ENCODE measurements at places on chromosomes 1 and 21.

DNA sequence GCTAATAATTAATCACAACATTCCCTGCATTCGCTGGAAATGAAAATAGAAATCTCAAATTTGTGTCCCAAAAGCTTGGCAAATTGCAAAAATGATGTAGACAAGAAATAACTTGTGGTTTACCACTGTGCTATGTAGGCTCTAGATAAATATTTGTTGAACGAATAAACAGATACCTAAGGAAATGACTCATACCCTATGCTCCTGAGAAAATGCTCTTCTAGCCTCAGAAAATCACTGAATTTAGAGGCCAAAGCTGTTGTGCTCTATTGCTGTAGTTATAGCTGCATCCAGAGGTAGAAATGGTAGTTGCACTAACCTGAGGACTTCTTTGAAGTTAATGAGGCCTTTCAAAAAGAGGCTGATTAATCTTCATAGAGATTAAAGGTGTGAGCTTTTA lies 142.0 kb upstream of the ZNHIT6 start:
- no peak for DNase-seq

- no peak for DNase-seq
Measured at GRCh38 chr1:33042831-33043230, 6.1 kb upstream of the AK2 start.

GRCh38 chr21:32143241-32143939 lies 135.5 kb downstream of the MIS18A start:
- DNase-seq, result no peak

- DNase-seq, result no peak
Measured at GRCh38 chr1:192443616-192444015, 126.8 kb downstream of the RGS21 start.

DNA sequence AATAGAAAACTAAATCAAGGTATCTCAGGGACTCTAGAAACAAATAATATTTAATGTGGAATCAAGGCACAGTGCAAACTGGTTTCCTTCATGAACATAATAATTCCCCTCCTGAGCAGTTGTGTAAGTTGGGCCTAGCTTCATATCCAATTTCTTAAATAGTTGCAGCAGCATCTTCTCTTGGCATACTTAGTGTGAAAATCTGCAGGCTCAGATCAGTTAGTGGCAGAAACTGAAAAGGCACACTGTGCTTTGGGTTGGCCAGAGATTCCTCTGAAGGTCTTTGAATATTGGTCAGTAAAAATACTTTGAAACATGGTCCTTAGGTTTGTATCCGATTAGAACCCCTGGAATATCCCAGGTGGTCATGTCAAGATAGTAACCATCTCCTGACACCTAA lies 52.5 kb downstream of the CHRM3 start:
- no peak for DNase-seq

- DNase-seq, result no peak
Measured at GRCh38 chr21:32278103-32278502, 746 bp downstream of the MIS18A start.

DNA sequence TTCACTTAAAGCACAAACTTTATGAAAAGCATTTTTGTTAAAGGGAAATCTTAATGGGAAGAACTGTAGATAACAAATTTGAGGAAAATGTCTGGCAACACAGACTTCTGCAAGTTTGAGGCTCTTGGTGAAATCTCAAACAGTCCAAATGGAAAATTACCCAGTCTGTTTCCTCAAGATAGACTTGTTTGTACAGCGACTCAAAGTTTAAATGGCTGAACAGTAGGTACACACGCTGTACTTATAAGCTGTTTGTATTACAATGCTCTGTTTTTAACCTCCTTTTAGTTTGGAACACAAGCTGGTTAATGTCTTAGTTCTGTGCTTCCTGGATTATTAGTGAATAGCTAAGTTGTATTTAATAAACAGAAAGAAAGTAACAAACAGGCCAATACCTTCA lies 217.1 kb downstream of the NFIA start:
- DNase-seq, result no peak

DNA sequence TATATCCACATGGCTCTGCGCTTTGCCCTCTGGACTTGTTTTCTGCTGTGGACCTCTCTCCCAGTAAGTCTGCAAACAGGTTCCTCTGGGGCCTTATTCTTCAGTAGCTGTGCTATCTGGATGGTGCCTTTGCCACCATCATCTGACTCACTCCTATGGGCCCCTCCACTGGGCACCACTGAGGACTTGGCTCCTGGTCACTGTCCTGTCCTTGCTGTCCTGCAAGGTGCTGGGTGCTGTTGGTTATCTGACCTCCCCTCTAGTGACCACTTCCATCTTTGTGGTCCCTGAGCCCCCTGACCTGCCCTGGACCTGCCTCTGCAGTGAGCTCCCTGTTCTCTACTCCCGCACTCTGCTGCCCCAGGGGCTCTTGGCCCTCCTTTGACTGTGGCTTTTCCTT lies 6.7 kb downstream of the CNIH3 start:
- DNase-seq, result no peak

DNA sequence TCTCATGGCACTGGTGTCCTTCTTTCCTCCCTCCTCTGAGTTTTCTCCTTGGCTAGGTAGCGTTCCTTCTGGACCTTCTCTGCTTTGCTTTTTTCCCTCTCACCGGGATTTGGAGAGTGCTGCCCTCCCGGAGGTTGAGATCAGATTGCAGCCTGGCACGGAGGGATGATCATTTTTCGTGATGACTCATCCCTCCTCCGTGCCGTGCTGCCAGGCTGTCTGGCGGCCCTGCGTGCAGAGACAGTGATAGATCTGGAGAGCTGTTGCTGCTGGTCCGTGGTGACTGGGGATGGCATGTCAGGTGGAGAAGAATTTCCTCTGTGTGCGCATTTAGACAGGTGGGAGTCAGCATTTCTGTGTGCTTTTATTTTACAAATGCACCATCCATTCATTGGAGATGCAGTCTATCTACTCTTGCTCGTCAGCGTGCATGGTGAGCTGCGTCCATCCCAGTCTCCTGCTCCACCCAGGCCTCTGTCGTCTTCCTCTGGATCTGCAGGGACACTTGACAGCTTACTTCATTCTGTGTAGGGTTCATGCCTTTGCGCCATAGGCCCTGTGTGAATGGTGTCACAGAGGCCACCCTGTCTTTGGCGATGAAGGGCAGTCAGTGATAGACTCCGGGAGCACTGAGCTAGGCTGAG lies 104.4 kb downstream of the PCBP3 start:
- no peak for DNase-seq

- DNase-seq, result no peak
Measured at GRCh38 chr1:210786546-210786945, 347.4 kb downstream of the KCNH1 start.

GRCh38 chr1:58726581-58726980 lies 26.7 kb upstream of the MYSM1 start:
- DNase-seq, result no peak

DNA sequence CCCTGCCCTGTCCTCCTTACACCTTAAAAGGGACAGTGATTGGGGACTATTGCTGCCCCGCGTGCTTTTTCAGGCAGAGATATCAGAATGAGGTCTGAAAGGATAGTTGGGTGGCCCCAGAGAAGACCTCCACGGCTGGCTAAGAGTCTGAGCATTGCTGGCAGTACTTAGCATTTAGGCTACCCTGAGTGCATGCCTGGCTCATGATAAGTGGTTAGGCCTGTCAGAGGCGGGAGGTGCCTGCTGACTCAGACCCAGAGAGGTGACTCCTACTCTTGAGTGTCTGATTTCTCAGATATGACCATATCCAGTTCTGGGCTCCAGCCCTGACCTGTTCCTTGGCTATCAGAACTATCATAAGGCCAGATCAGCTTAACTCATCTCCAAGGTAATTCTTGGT lies 213.7 kb downstream of the PBX1 start:
- no peak for DNase-seq

DNA sequence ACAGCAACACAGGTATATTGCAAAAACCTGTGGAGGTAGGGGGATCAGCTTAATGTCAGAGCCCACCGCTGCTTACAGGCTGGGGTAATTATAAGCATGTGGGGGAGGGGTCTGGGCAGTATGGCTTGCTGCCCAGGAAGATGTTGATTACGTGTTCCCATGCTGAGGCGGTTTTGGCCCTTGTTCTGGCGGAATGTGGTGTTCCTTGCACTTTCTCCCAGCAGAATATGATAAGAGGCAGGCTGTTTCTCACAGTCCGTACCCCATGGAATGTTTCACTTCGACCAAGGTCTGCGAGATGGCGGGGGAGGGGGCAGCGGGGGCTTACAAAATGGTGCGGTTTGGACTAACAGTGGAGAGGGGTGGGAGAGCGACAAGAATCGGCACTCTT lies 9.8 kb upstream of the HPCAL4 start:
- no peak for DNase-seq

DNA sequence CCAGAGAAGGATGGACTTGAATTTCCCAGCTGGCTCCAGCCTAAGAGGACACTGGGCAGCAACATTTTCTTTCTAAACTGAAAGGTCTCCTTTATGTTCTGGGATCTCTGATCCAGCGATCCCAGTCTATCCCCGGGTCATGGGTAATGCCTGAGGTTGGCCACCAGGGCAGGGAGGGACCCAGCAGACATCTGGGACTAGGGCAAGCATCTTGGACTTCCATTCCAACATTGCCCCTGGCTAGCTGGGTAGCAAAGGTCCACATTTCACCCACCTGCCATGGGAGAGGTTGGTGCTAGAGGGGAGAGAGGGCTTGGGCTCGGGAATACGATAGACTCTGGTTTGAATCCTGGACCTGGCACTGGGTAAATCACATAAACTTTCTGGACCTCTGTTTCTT lies 84.6 kb downstream of the LRRN2 start:
- DNase-seq, result no peak

GRCh38 chr1:57118948-57119603 lies 153.3 kb upstream of the C8B start:
- no peak for DNase-seq

DNA sequence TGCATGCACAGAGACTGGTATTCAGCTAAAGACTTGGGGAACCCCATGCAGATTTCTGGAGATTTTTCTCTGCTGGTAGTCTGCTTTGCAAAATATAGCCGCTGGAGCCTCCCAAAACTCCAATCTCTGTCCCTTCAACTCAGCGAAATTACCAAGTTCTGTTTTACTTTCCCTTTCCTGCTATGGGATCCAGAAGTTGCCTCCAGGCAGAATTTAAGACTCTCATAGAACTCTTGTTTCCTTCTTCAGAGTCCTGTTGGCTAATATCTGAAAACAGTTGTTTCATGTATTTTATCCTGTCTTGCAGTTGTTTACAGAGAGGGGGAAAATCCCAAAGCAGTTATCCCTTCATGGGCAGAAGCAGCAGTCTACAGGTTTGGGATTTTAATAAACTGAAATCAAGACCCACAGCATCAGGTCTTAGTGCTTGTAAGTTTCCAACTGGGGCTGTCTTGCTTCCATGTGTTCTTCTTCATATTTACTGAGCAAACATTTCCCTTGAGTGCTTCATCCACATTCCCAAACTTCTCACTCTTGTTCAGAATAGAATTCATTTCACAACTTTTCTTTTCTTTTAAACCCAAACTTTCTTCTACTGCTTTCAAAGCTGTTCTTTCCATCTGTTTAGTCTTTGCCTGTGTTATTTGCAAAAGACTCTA lies 221.3 kb upstream of the DMRTA2 start:
- DNase-seq, result no peak

GRCh38 chr1:245311887-245312536 lies 157.2 kb downstream of the KIF26B start:
- no peak for DNase-seq

GRCh38 chr1:114468710-114469468 lies 42.1 kb downstream of the TRIM33 start:
- no peak for DNase-seq

GRCh38 chr21:35127026-35127425 lies 77.9 kb upstream of the RUNX1 start:
- DNase-seq, result no peak

GRCh38 chr1:29849038-29849750 lies 612.9 kb downstream of the PTPRU start:
- DNase-seq, result no peak

DNA sequence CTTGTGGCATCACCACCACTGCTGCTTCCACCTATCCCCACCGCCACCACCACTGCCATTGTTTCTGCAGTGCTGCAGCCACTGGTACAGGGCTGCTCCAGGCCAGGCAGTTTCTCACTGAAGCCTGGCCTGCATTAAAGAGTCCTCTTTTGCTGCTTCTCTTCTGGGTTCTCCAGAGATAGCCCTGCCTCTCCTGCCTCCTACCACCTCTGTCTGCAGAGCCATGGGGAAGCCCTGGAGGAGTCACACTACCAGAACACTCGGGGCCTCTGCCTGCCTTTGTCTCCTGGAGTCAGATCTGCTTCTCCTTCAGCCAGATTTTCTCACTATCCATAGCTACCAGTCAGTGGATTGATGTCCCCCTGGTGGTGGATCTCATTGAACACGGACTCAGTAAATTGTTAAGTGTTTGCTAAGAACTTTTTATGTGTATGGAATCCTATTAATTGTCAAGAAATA lies 37.7 kb upstream of the DDAH1 start:
- DNase-seq, result no peak

Data from stimulated activated CD8-positive, alpha-beta memory T cell treated with anti-CD3 and anti-CD28 coated beads, Interleukin-4, amount 100 ng/mL, for 1 hour (primary cell).